Right lobe of liver (tissue), 6 donors: ENCODE measurements at places on chromosomes 11 and 22. TPM values are rescaled to one million over a fixed set of nuclear protein-coding genes. Genes with fewer than 3 reads are reported as not detected.

The TMA7B gene
- not detected for total RNA-seq

The PRODH gene
- total RNA-seq, result 31.0 TPM

- no peak for DNase-seq
Measured at GRCh38 chr11:2898366-2899079, 12.9 kb upstream of the CDKN1C start.

- no peak for DNase-seq
Measured at GRCh38 chr11:70431611-70432010, 33.3 kb downstream of the CTTN start.

The HOATZ gene
- total RNA-seq, result not detected

The ELF5 gene
- total RNA-seq, result 0.22 TPM

- no peak for DNase-seq
Measured at GRCh38 chr11:122267602-122268001, 151.6 kb upstream of the BLID start.

The KCTD14 gene
- 9.7 TPM for total RNA-seq
